ENCODE measurements at places on chromosomes 1 and 21.

DNA sequence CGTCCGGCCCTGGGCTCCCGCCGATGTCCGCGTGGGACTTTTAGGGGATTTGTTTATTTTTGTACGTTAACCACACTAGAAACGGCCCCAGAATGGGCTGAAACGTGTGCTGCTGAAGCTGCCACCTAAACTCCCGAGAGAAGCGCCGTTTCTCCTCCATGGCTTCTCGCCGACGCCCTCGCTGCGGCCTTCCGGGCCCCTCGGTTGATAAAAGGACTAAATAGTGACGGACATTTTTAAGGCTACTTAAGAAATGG, 678 bp upstream of the PTTG1IP start:
- DNase-seq, result no peak

DNA sequence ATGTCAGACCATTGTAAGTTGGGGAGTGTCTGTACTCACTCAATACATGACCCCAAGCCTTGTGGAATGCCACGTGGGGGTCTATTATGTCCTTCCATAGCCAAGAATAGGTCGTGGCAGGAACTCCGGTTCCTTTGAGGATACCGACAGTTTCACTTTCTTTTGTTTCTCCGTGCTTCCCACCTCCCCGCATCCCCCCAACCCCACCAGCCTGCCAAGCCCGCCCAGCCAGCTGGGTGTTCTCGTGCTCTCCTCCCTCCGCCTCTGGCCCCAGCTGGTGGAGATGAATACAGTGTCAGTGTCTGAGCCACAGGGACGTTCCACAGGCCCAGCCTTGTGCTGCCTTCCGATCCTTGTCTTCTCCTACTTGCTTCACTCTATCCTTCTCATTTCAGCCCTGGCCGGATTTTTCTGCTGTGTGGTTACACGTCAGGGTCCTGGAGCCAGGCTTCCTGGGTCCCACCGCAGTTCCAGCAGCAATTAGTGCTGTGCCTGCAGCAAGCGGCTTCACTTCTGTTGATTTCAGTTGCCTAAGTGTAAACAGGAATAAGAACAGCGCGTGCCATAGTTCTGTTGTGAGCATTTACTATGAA, 4.1 kb upstream of the AGTRAP start:
- DNase-seq, result no peak

GRCh38 chr1:18013216-18013615, 94.4 kb upstream of the IGSF21 start:
- no peak for DNase-seq

DNA sequence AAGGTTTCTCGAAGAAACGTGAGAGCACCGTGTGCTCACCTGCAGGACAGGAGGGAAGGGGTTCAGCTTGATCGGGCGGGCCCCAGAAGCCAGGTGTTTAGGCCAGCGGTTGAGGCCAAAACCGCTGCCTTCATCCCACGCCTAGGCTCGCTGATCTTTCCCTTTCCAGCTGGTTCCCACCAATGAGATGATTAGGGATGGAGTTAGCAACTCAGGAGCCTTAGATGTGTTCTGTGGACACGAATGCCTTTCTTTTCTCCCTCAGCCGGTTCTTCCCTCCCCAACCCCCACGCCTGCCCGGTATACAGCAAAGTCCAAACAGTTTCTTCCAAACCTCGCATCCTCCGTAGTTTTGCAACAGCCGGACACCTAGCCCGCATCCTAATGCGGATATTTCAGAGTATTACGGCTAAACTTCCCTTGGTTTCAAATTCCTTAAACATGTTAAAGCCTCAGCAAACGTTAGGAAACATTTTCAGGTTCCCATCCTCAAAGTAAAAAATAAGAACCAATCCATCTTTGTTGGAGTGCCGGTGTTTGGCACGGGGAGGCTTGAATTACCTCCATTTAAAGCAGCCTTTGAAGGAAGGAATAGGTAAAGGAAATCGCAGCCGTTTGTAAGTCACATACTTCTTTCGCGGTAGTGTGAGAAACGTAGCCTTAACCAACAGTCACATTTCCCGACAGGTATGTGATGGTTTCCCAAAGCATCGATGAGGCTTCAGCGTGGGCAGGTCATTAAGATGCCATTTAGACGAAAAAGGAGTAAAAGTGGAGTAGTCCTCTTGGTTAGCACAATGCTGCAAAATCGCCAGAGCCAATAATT, 1.1 kb downstream of the LRRC8C start:
- no peak for DNase-seq

GRCh38 chr1:222785529-222785928, 29.3 kb upstream of the DISP1 start:
- DNase-seq, result no peak

- DNase-seq, result peak; percentile 40
These were observed 17.0 kb downstream of the DHRS3 start for GRCh38 chr1:12600880-12601633.

GRCh38 chr1:176741181-176741580, 278.2 kb downstream of the PAPPA2 start:
- DNase-seq, result no peak

DNA sequence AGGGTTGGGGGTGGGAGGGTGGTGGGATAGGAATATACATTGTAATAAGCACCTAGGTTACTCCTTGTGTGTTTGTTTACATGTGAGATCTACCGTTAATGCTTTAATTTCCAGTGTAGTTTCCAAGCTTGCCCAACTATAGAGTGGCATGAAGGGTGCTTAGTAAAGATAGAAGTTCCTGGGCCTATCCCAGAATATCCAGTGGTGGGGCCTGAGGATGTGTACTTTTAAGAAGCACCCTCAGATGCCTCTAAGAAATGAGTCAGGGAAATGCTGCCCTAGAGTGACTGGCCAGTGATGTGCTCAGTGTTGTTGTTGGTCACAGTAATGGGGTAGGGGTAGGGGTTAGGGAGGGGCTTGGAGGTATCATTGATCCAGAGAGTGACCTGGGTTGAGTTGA, 141.3 kb downstream of the TSEN15 start:
- DNase-seq, result no peak

DNA sequence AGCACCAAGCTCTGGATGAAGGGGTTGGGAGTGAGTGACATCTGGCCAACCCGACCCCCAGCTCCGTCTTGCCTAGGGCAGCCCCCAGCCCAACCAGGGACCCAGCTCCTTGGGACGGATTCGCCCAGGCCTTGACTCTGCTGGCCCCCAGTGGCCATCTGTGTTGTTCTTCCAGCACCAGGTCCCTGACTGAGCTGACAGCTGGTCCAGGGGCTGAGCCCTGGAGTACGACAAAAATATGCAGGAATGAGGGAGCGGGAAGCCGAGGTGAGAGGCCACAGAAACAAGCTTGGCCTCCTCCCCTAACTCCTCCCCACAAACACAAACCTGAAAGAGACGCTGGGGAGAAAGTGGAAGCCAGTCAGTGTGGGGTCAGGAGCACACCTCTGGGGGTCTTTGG, 55.0 kb upstream of the PAX7 start:
- DNase-seq, result peak; percentile 65

- DNase-seq, result no peak
These were observed 37.3 kb upstream of the ACTL8 start for GRCh38 chr1:17717594-17718535.

DNA sequence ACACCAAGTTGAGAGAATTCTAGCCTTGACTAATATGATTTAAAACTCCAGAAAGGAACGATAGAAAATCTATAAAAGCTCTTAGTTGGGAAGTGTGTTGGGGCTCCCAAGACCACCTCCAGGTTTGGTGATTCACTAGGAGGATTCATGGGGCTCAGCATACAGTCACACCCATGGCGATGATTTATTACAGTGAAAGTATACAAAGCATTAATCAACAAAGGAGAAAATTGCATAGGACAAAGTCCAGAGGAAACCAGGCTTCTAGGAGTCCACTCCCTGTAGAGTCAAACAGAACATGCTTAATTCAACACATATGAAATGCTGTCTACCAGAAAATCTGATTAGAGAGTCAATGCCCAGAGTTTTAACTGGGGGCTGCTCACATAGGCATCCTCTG, 4.8 kb downstream of the CDCA8 start:
- no peak for DNase-seq

DNA sequence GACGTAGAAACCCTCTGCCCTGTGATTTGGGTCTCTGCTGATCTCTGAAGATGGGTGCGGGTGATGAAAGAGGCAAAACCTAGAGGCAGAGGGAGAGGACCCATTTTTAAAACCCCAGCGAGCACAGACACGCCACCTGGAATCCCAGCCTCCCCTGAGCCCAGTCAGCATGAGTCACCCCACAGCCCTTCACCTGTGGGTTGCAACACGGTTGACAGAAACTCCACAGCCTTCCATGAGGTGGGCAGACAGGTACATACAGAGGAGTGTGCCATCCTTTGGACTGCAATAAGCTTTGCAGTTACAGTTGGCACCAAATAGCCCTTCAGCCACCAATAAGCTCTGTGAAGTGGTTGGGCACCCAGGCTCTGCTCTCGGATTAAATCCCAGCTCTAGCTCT, 2.1 kb upstream of the GRHL3 start:
- DNase-seq, result no peak

- DNase-seq, result no peak
These were observed 176.3 kb upstream of the EDN2 start for GRCh38 chr1:41660570-41661427.

- peak; percentile 47 for DNase-seq
These were observed 615 bp downstream of the CLIC4 start for GRCh38 chr1:24745711-24746413.

- peak; percentile 26 for DNase-seq
These were observed 16.9 kb upstream of the SAMD11 start for GRCh38 chr1:906600-907420.

GRCh38 chr1:74427681-74428080, 84.7 kb downstream of the LRRC53 start:
- no peak for DNase-seq

DNA sequence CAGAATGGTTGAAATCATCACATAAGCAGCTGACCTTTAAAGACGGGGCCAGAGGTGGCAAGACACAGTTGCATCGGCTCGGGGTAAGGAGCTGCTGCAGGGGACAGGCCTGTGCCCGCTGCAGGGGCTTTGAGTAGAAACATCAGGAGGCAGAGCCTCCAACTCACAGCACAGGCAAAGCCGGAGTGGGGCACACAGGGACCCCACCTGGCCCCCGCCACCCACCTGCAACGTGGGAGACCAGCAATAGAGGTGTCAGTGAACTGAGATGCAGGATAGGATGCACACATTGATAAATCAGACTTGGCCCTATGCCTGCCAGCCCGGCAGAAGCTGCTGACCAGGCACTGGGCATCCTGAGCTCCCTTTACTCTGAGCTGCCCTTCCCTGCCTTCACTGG, 257.2 kb downstream of the NPHP4 start:
- no peak for DNase-seq

GRCh38 chr1:157932069-157932468, 61.4 kb upstream of the KIRREL1 start:
- DNase-seq, result no peak

DNA sequence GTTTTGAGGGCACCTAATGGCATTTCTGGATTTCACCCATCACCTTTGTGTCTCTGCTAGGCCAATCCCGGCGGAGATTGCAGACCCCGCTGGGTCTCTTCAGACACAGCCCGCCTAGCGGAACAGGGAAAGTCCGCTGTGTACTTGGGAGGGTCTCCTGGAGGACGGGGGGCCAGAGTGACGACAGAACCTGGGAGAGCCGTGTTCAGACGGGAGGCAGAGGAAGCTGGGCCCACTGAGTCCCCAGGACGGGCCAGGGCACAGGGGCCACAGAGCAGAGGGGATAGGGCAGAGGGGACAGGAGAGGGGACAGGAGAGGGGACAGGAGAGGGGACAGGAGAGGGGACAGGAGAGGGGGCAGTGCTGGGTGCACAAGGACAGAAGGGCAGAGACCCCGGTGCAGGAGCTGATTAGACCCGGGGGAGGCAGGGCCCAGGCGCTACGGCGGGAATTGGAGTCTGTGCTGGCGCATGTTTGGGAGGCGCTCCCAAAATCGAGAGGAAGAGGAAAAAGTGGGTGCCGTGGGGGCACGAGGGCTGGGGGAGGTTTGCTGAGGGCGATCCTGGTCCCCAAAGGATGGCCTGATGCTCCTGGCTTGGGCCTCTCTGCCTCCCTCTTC, 12.7 kb downstream of the TRPM2 start:
- DNase-seq, result no peak

DNA sequence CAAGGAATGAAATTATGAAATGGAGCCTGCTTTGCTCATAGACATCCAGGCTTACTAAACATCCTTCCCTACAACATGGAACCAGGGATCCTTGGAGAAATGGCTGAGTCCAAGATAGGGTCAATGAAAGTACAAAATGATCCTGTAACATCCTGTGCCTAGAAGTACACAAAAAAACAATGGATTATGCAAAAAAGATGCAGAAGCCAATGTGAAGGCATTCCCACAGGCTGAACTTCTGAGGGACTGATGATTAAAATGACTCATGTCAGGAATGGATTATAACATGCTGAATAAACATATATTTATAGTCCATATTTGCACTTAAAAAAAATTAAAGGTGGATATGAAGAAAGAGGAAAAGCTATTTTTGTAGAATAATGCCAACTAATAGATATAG, 10.4 kb upstream of the HOOK1 start:
- DNase-seq, result no peak

DNA sequence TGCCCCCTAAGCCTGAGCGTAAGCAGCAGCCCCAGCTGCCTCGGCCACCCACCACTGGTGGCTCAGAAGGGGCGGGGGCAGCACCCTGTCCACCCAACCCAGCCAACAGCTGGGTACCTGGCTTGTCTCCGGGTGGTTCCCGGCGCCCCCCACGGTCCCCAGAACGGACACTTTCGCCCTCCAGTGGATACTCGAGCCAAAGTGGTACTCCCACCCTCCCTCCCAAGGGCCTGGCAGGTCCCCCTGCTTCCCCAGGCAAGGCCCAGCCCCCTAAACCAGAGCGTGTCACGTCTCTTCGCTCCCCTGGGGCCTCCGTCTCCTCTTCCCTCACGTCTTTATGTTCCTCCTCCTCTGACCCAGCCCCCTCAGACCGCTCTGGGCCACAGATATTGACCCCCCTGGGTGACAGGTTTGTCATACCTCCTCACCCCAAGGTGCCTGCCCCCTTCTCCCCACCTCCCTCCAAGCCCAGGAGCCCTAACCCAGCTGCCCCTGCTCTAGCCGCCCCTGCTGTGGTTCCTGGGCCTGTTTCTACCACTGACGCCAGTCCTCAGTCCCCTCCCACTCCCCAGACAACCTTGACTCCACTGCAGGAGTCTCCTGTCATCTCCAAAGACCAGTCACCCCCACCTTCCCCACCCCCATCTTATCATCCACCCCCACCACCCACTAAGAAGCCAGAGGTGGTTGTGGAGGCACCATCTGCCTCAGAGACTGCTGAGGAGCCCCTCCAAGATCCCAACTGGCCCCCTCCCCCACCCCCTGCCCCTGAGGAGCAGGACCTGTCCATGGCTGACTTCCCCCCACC, 46.2 kb downstream of the YARS1 start:
- DNase-seq, result no peak

GRCh38 chr1:64000021-64000420, 203.4 kb upstream of the UBE2U start:
- no peak for DNase-seq

GRCh38 chr1:202694314-202694713, 15.9 kb downstream of the SYT2 start:
- DNase-seq, result no peak

- DNase-seq, result no peak
These were observed 36.1 kb downstream of the ZBTB40 start for GRCh38 chr1:22487781-22488180.

DNA sequence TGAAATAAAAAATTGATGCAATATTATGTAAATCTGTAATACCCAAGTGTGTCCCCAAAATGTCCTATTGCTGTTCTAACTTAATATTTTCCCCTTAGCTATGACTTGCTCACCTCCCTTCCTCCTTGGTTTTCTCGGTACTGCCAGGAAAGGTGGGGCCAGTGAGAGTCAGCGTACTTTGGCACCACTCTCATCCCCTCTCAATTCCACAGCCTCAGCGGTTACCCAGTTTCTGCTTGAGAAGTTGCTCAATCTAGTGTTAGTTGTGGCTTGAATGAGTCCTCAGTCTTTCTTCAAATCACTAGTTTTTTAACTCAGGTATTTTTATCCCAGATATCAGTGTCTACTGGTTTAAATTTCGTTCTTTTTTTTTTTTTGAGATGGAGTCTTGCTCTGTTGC, 32.3 kb downstream of the BCAS2 start:
- DNase-seq, result no peak

Measured in activated CD4-positive, CD25-positive, alpha-beta regulatory T cell treated with anti-CD3 and anti-CD28 coated beads, Interleukin-2, amount 50 U/mL, for 72 hours (primary cell).